ENCODE measurements at places on chromosomes 3 and 15. TPM values are rescaled to one million over a fixed set of nuclear protein-coding genes. Genes with fewer than 3 reads are reported as not detected.

SAMD7 gene
- total RNA-seq: not detected

DNA sequence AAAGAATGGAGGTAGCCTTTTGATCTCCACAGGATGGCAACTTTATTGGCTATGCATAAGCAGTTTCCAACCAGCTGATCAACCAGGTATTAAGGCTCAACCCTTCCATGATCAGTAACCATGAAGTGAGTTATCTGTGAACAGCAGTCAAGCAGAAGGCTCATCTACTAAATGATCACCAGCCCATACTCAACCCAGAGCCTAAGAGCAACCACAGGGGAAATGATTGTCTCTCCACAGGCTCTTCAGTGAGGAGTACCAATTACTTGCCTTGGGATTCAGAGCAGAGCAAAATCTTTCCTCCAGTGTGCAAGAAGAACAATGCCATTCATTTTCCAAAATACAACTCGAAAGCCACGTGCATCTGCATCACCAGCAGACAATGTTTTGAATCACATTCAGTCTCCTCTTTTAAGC is 754.8 kb downstream of the ROBO1 start:
- no peak for DNase-seq

RBP2 gene
- total RNA-seq: not detected

- DNase-seq: no peak
These were observed at the start of gene TLR9 for GRCh38 chr3:52225452-52226228. TSS of gene TLR9 (minus strand) at chr3:52225645. CDS start at chr3:52225529, 116 bp downstream.

DNA sequence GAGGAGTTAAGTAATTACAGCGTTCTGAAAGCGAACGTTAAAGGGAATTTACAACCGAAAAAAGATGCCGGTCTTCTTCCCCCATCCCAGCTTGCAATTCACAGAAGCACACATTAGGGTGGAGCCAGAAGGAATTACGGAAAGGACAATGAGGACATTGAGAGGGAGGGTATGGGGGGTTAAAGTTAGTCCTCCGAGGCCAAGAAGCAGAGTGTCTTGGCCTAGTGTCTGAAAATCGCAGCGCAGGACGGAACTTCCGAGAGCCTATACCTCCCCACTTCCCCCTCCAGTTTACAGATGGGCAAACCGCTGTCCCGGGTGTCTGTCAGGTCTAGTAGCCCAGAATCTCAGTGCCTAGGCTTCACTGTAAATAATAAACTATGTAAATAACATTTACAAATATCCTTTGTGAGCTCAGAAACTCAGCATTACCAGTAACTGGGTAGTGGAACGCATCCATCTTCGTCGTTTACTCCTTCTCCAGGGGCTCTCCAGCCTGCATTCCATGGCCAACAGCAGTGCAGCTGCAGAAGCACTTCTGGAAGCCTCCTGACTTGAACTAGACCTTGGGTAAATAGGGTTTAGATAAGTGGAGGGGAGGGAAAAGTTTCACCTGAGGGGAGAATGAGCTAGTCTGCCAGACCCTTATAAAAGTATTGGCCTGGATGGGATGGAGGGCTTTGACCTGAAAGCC is 922 bp downstream of the ADPRH start:
- peak; percentile 60 for DNase-seq

GRCh38 chr3:19972054-19972453 is 25.2 kb downstream of the RAB5A start:
- no peak for DNase-seq

ATP10A gene
- total RNA-seq: 0.75 TPM

NPAP1 gene
- not detected for total RNA-seq

- DNase-seq: no peak
These were observed 61.3 kb downstream of the CEMIP start for GRCh38 chr15:80840182-80841130.

Data from Right ventricle myocardium superior (tissue), 1 donor.